Activated CD8-positive, alpha-beta memory T cell treated with anti-CD3 and anti-CD28 coated beads for 48 hours (primary cell): ENCODE measurements at places on chromosomes 6 and 20.

- no peak for DNase-seq
Measured at GRCh38 chr20:9514072-9514460, 324 bp upstream of the LAMP5 start.

DNA sequence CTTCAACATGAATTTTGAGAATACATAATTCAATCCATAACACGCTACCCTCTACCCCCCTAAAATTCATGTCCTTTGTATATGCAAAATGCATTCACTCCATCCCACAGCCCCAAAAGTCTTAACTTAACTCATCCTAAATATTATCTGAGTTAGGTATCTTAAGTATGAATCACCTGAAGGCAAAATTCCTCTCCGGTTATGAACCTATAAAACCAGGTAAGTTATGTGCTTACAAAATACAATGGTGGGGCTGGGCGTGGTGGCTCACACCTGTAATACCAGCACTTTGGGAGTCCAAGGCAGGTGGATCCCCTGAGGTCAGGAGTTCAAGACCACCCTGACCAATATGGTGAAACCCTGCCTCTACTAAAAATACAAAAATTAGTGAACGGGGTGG lies 23.5 kb upstream of the PRSS35 start:
- DNase-seq = no peak

DNA sequence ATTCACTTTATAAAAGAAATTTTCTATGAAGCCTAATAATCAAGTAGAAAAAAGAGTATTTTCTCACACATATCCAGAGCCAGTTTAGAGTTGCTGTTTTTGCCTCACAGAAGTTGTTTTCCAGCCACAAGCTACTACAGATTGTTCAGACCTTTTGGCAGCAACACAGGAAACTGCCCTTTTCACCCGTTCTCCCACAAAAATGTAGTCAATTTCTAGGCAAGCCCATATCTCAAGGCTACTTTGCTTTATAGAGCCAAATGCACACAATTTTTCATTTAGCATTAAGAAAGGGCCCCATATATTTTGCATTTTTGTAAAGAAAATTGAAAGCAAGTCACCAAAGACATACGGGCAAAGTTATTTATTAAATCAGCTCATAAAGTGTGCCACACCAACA lies 49.5 kb downstream of the EPB41L2 start:
- DNase-seq = no peak

DNA sequence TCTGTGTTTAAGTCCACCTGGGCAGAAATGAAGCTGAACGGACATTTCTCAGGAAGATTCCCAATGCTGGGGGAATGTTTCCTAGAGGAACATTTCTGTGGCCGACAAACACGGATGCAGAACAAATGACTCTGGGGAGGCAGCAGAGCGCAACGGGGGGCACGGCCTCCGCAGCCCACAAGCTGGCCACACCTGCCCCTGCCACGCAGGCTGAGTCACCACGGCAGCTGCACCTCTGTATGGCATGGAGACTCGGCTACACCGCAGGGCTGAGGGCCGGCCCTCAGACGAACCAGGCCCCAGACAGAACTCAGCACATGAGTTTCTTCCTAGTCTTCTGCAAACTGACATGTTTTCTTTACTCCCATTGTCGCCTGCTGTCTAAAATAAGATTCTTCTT lies 10.0 kb upstream of the PRR18 start:
- DNase-seq = no peak

DNA sequence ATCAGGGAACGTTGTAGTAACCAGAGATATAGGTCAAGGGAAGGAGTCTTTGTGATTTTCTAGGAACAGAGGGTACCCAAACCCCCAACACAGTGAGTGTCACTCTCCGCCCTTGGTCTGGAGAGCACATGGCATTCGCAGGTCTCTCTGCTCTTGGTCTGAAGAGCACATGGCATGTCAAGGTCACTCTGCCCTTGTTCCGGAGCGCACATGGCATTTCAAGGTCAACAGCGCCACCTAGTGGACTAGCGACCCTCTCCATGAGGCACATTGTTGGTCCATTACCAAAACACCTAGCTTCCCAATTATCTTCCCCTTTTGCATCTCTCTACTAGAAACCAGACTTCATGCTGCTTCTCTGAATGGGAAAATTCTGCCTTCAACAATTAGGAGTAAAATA lies 260.0 kb downstream of the C6orf118 start:
- peak; percentile 20 for DNase-seq

DNA sequence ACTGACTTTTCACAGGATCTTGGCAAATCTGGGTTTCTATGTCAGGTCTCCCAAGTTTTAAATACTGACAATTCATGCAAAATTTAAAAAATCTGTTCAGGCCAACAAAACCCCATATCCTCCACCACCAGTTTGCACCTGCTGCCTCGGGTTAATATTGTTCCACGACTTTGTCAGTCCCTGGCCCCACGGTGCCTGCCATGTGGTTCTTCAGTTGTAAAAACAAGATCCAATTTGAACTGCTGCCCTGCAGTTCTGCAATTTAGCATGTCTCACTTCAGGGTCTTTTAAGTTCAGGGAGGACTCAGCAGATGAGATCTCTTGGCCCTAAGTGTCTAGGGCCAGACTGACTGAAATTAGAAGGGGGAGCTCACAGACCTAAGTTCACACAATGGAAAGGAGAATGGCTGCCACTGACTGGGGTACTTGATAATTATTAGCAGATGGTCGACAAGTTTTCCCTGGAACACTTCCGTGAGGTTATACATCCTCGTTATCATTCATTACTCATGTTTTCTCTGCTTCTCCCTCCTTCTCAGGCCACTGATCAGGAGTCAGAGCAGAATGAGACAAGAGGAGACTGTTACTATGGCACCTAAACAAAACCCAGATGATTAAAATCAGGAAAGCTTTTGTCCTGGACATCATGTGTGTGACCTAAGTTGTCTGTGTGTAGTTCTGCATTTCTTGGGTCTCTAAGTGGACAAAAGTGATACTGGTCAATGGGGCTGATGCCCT lies 223.6 kb downstream of the KIF16B start:
- DNase-seq = no peak

DNA sequence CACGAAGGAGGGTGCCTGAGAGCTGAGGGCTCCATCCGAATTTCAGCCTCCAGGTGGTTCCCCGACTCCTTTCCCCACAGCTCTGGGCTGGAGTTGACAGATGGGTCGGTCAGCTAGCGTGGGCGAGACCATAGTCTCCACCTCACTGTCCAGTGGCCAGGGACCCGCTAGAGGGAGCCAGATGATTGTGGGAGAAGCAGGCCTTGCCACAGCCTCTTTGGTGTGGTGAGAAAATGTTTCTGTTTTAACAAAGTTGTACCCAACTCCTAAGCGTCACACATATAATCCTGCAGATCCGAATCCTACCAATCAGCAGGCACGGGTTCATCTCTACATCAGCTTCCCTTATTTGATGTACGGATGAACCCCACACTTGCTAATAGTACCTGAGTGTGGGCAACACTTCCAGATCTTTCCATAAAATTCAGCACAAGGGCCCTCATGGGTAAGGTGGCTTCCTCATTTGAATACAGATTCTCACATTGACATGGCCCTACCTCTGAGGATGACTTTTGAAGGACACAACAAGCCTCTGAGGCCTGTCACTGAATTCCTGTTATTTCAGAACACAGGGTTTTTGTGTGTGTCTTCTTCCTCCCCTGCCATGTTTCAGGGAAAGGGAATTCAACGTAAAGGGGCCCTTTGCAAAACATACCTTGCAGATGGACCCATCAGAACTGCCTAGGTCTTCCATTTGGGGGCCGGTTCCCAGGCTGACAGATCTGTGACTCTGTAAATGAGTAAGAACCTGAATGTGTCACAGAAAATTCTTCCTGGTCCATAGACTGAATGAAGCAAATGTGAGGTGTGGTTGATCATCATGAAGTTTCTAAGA lies 103.2 kb upstream of the DUSP22 start:
- peak; percentile 62 for DNase-seq
